Right ventricle myocardium superior (tissue), 1 donor: ENCODE measurements at places on chromosomes 3 and 15. TPM values are rescaled to one million over a fixed set of nuclear protein-coding genes. Genes with fewer than 3 reads are reported as not detected.
A peak's percentile ranks its signal among the peaks of the same experiment; 100 is the strongest.

DNA sequence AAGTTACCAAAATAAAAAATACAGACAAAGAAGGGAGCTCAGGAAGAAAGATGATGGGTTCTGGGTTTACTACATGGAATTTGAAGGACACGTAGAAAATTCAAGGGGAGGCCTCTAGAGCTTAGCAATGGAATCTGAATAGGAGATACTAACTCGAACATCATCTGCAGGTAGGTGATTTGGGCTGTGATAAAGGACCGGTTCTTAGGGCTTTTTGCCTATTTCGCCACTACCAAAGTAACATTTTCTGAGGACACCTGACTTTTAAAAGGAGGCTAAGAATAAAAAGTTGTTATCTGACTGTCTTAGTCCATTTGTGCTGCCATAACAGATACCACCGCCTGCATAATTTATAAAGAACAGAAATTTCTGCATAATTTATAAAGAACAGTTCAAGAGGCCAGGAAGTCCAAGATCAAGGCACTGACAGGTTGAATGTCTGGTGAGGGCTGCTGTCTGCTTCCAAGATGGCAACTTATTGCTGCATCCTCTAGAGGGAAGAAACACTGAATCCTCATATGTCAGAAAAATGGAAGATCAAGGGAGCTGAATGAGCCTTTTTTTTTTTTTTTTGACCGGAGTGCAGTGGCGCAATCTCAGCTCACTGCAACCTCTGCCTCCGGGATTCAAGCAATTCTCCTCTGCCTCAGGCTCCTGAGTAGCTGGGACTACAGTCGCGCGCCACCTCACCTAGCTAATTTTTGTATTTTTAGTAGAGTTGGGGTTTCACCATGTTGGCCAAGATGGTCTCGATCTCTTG lies 67.9 kb upstream of the UBE2E2 start:
- DNase-seq = no peak

Gene PLA2G4E
- not detected for total RNA-seq

DNA sequence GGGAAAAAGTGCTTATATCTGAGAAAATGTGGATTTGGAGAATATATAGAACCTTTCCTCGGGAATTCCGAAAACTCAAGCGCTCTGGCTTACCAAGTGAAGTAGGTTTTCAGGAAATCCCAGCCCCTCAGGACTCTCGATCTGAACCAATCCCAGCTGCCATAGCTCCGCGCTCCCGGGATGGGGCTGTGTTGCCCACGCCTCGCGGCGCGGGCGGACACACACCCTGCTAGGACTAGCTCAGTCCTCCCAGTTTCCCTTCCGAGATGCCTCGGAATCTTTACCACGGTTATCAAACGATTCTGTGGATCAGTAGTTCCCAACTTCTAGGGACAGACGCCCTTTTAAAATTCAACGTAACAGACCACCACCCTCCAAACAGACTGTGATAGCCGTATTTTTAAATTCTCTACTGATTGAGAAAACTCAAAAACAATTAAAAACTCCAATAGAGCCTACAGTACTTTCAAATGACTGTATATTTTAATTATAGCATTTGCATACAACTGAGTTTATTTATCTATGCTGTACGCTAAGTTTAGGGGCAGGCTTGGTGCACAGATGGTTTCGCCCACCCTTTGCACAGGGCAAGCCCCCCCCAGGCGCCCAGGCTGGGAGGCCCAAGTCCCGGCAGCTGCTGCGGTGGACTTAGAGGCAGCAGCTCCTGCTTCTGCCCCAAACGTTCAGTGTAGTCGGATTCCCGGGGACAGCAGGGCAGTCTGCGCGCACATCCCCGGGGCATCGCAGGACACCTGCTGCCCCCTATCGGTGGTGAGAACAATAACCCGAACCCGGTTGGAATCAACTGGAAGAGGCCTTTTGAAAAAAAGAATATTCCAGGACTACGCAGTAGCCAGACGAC lies 52.3 kb downstream of the CCDC54 start:
- DNase-seq = peak; percentile 79

DNA sequence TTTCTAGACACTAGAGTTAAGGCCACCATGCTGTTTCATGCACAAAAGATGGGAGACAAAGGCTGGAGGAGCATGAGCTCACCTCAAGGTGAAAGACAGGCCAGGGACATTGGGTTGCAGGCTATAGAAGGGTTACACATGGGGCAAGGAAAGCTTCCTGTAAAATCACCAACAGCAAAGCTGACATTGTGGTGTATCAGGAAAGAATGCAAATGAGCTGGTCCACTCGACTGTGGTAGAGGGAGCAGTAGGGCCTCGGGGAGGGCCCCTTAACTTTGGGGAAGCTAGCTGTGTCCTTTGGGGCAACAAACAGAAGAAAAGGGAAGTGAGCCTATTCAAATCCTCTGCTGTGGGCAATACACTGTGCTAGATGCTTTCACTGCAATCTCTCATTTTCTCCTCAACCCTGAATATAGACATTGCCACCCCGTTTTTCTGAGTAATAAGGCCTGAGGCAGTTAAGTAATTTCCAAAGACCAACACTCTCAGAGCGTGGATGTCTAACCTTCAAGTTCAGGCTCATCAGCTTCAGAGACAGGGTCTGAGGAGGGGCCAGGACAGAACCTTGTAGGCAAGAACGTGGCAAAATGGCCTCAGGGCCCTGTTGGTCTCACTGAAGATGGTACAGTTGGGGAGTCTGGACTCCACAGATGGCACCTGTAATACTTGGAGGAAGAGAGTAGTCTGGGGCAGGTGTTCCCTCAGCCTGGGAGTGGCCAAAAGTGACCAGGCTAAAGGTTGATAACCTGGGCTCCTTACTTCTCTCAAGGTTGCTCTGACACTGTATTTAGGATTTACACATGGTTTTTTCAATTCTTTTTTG lies 24.1 kb downstream of the CX3CR1 start:
- DNase-seq = peak; percentile 53

- peak; percentile 81 for DNase-seq
Measured at GRCh38 chr15:90665288-90666134, 51.6 kb upstream of the BLM start.
